ENCODE measurements at places on chromosomes 5 and 9. TPM values are rescaled to one million over a fixed set of nuclear protein-coding genes. Genes with fewer than 3 reads are reported as not detected.

CA9 gene
- total RNA-seq, result 39.5 TPM

ORM2 gene
- total RNA-seq, result not detected

DBH gene
- not detected for total RNA-seq

PRRX2 gene
- total RNA-seq, result 1.2 TPM

PCDHGA3 gene
- total RNA-seq, result 0.14 TPM

CDC20B gene
- not detected for total RNA-seq

LYRM7 gene
- total RNA-seq, result 6.6 TPM

Data from airway epithelial cell (primary cell).